Pancreas (tissue), 10 donors: ENCODE measurements at places on chromosomes 12 and 14. TPM values are rescaled to one million over a fixed set of nuclear protein-coding genes. Genes with fewer than 3 reads are reported as not detected.

RNASE7 gene
- total RNA-seq = 0.23 TPM

DNA sequence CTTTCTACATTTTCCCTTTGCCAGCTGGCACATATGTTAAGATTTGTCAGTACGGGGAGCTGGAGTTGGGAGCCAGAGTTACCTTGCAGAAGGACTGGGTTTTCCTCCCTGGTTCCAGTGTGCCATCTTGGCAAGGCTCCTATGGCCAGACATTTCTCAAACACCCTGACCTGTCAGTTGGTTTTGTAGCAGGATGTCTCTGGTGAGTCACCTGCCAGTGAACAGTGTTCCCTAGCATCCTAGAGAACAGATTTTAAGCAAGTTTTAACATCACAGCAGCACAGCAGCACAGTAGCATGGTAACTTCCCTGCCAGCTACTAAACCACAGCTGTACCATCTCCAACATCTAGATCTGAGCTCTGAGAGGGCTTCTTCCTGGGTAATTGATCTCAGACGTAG lies 26.2 kb upstream of the KTN1 start:
- no peak for DNase-seq

GRCh38 chr14:68561531-68562007 lies 231.3 kb downstream of the ZFP36L1 start:
- no peak for DNase-seq

MYRFL gene
- total RNA-seq = 1.2 TPM

DNA sequence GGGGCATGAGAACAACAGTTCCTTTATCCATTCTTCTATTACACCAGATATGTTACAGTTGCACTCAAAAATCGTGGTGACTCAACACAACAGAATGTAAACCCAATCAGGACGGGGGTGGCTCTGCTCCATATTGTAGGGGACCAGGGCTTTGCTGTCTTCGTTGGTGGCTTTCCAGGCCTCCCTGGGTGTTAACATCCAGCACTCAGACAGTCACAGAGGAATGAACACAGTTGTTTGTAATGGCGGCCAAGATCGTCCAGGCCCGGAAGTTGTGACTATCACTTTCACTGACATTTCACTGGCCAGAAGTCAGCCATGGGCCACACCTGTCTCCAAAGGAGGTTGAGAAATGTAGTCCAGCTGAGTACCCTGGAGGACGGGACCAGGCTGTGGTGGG lies 204.1 kb downstream of the CACNA1C start:
- DNase-seq = no peak

- DNase-seq = no peak
Observed at GRCh38 chr12:122371475-122372045, 50.9 kb downstream of the CLIP1 start.

GRCh38 chr12:96383991-96384390 lies 16.2 kb downstream of the CDK17 start:
- DNase-seq = no peak
